ENCODE measurements at places on chromosomes 2 and 18.
A peak's percentile ranks its signal among the peaks of the same experiment; 100 is the strongest.

GRCh38 chr2:25917832-25918231 lies 39.5 kb upstream of the ASXL2 start:
- no peak for DNase-seq

- DNase-seq: no peak
Measured at GRCh38 chr18:6811816-6812215, 82.3 kb downstream of the ARHGAP28 start.

DNA sequence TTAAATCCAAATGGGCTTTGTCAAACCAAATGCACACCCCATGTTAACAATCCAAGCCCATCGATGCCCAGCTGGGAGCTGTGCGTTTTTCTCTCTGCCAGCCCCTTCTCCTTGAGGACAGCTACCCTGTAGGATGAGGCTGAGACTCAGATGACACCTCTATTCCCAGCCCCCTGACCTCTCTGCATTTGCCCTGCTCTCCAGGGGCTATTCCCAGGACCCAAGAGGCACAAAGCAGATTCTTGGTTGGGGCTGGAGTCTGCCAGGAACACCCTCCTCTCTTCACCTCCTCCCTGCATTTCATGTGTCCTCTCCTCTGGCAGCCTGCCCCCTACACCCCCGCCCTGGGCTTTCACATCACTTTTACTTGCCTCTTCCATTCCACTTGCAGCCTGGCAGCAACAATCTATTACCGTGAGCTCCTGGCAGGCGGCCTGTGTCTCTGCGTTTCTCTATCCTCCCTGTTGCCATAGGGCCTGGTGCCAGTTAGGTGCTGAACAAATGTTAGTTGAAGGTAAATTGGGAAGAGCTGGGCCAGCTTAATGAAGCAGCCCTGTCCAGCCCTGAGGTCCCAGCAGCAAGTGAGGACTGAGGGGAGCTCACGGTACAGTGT lies 51.8 kb downstream of the ADD2 start:
- DNase-seq: no peak

DNA sequence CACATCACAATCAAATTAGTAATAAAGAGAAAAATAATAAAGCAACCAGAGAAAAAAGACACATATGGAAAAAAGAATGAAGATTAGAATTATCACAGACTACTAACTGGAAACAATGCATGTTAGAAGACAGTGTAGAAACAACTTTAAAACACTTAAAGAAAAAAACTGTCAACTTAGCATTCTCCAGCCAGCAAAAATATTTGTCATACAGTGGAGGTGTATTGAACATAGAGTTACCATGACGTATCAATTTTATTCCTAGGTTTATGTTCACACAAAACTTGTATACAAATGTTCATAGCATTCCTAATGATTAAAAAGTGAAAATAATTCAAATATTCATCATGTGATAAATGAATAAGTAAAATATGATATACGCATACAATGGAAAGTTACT lies 61.5 kb upstream of the ADAM23 start:
- DNase-seq: no peak

DNA sequence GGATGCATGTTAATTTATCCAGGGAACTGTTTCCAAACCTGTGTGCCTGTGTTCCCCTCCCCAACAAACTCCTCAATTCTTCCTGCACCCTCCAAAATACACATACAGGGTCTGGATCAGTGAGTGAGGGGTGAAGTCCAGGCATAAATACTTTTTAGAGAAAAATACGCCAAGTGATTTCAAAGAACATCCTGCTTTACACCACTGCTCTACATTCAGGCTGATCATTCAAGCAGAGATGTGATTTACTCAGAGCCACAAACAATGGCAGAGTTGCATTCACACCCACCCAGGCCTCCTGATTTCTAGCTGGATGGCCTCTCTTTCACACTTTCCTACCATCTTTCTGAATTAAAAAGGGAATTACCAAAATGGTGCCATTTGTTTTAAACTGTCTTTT lies 289.5 kb upstream of the SLC14A2 start:
- DNase-seq: no peak

DNA sequence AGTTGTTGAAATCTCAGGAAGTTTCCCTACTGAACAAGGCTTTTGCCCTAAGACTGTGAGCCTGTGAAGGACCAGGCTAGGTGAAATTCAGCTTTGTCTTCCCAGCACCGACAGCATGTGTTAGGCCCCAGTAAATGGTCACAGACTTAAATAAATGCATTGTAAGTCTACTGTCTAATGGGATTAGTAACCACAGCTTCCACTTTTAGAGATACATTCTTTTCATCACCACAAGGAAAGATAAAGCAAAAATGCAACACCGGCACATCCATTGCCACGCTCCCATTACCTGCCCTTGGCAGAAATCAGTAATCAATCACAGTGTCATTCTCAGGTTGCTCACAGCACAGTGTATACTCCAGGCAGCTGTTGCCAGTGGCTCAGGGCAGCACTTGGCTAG lies 59.3 kb downstream of the CRACDL start:
- no peak for DNase-seq

DNA sequence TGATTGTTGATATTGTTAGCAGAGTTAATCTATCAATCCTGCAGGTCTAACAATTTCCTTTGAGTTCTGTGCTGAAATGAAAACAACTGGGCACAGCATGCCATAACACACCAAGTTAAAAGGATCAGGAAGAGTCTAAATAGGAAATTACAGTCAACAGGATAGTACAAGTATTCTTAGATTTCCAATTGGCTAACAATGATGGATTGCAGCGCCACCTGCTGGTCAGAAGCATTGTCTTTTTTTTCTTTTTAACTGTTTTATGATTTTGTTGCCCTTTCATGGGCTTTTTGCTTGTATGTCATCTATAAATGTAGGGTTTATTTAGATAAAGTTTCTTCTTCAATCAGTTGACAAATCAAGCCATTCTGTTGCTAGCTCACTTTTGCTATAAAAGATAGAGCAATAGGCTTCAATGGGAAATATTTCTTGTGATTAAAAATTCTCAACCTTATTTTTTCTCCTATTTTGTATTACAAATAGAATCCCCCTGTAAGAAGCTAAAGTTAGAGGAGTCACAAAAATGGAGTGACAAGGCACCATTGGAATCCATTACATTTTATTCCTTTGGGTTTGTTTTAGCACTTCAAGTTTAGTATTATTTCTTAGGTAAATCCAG lies 40.8 kb upstream of the RPRM start:
- DNase-seq: peak; percentile 72

GRCh38 chr2:137706786-137707613 lies 257.3 kb upstream of the HNMT start:
- no peak for DNase-seq

GRCh38 chr2:237403024-237403882 lies 10.7 kb downstream of the COL6A3 start:
- DNase-seq: no peak

DNA sequence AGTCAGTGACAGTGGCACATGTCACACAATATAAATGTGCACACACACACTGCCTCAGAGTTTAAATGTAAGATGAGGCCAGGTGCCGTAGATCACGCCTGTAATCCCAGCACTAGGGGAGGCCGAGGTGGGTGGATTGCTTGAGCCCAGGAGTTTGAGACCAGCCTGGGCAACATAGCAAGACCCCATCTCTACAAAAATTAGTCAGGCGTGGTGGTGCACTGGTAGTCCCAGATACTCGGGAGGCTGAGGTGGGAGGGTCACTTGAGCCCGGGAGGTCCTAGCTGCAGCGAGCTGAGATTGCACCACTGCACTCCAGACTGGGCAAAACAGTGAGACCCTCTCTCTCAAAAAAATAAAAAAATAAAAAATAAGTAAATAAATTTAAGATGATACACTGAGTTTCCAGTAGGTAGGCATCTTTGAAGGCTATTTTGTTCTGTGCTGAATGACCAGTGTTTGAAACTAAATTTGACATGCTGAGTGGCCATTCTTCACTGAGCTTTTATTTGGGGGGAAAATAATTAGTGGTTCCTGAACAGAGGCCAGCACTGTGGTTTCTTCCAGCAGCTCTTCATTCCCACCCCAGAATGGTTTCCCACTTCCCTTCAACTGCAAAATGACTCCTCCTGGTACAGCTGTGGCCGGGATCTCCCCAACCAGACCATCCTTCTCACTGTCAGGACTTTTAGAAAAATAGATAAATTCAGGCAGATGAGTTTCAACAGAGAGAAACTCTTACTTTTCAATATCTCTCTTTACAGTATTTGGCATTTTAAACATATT lies 44.9 kb downstream of the PSMG2 start:
- DNase-seq: no peak

DNA sequence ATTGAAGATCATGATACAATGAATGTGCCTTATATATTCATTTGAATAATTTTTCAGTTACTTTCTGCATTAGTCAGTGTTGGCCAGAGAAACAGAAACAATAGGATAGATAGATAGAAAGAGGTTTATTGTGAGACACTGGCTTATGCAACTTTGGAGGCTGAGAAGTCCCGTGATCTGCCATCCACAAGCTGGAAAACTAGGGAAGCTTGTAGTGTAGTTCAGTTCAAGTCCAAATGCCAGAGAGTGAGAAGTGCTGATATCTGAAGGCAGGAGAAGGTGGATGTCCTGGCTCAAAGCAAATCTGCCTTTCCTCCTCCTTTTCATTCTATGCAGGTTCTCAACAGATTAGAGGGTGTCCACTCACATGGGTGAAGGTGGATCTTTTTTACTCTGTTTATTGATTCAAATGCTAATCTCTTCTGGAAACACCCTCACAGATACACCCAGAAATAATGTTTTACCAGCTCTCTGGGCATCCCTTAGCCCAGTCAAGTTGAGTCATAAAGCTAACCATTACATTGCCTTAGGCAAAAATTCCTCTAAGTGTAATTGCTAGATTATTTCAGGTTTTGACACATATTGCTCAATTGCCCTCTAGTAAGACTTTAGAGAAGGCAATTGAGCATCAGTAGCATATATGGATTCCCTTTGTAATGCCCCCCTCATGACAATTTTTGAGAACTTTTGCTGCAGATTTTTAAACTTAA lies 341.4 kb downstream of the LPIN1 start:
- no peak for DNase-seq

- DNase-seq: no peak
Measured at GRCh38 chr2:85819811-85820510, 66.2 kb downstream of the ATOH8 start.

DNA sequence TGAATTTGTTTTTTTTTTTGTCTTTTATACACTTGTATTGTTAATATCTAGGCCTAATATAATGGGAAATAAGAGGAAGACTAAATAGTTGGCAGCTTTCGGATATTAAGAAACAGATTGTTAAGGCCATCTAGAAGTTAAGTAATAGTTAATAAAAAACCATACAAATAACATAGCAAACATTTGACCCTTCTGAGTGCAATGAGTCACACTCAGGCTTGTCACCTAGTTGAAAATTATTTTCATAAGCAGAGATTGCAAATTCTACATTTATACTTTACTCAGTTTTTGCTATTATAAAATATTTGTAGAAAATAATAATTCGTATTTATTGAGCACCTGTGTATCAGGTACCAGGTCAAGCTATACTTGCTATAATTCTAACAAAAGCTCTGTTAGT lies 2.4 kb downstream of the NUP35 start:
- DNase-seq: no peak

DNA sequence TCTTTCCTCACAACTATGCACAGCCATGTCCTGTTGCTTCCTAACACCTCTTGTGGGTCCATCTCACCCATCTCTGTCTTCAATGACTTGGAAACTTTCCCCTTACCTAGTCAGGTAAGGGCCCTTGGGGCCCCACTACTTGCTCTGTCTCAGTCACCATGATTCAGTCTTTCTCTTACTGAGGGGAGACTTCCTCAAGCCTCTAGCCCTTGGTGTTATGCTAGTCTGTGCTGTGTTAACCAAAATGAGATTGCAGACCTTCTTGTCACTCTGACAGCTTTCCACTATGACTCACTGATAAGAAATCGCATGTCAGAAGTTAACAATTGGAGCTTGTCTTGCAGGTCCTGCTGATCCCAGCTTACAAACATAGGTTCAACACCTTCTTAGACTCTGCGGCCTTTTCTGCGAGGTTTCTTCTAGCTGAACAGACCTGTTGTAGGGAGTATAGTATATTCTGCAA lies 65.3 kb downstream of the WDR75 start:
- DNase-seq: no peak

GRCh38 chr2:12201369-12201768 lies 454.9 kb downstream of the LPIN1 start:
- no peak for DNase-seq

GRCh38 chr2:207589143-207589542 lies 36.1 kb downstream of the METTL21A start:
- DNase-seq: no peak

- DNase-seq: no peak
Measured at GRCh38 chr2:39469807-39470206, 32.7 kb upstream of the MAP4K3 start.

GRCh38 chr18:74381621-74382295 lies 66.1 kb downstream of the C18orf63 start:
- DNase-seq: no peak

DNA sequence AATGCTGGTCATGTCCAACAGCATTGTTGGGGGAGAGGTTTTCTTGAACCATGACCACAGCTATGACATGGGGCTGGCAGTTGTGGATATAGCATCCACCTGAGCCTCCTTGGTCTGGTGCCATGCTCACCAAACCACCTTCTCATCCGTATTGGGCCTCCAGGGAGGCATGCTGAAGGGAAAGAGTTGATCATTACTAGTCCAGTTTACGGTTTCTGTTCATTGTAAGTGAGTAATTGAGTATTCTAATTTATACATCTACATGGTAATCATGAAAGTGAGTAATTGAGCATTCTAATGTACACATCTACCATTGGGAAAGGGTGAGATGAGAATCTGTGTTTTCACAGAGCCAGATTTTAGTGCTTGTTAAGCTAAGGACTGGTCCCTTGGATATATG lies 6.8 kb downstream of the TMEM87B start:
- DNase-seq: no peak

DNA sequence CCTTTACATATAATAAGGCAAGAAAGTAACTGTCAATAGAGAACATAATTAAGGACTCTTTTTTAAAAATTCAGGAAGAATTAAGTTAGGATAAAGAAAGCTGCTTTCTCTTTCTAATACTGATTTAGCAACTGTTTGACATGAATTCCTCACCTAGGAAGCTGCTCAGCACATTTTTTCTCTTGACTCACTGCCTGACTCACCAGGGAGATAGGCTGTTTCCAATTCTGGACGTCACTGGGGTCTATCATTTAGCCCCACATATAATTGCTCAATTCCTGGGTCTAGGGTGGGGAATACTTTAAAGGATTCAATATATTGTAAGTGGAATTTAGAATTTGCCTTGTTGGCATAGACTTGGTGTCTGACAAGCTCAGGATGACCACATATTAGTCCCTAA lies 50.8 kb upstream of the UGP2 start:
- no peak for DNase-seq

- DNase-seq: no peak
Measured at GRCh38 chr2:241443486-241444223, 64.7 kb downstream of the STK25 start.

- DNase-seq: no peak
Measured at GRCh38 chr2:159243529-159243928, 43.0 kb downstream of the WDSUB1 start.

DNA sequence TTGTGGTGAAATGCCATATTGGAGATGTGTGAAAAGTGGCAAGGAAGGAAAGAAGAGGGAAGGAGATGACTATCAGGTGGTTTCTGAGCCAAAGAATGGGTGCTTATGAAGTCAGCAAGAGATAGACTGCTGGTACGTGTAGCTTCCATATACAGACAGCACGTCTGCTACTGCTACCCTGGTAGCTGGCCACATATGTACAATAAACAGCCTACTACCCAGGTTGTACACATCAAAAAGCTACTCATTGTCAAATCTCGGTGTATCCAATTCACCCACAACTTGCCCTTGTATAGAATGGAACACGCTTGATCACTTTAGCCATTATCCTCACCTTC lies 761.8 kb downstream of the LRRTM4 start:
- DNase-seq: no peak
